ENCODE measurements at places on chromosomes 6 and 20.

GRCh38 chr6:83057705-83058321 is 7.8 kb downstream of the UBE3D start:
- no peak for DNase-seq

- DNase-seq = no peak
Observed at GRCh38 chr20:44542890-44543289, 21.0 kb upstream of the SERINC3 start.

DNA sequence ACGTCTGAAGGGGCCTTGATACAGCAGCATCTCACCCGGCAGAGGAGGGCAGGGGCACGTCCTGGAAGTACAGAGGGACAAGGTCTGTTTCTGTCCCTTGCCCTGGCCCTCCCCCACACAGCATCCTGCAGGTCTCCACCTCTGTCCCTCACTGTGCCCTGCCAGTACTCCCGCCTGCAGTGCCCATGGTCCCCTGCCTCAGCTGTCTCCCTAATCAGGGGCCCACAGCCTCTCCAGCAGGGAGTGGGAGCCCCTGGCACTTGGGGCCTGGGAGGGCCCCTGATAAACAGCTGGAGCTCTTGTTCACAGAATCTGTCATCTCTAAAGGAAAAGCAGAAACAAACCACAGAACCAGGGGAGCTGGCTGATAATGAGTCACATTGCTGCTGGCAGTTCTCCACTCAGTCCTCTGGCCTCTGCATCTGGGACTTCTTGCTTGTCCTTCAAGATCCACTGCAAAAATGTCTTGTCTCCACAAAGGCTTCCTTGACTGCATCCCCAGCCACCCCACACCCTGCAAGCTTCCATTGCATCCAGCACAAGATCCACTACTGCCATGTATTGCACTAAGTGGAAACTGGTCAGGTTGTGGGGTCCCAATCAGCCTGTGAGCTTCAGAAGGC is 33.2 kb upstream of the TAF8 start:
- no peak for DNase-seq

GRCh38 chr20:25230166-25230831 is 17.6 kb upstream of the PYGB start:
- no peak for DNase-seq

DNA sequence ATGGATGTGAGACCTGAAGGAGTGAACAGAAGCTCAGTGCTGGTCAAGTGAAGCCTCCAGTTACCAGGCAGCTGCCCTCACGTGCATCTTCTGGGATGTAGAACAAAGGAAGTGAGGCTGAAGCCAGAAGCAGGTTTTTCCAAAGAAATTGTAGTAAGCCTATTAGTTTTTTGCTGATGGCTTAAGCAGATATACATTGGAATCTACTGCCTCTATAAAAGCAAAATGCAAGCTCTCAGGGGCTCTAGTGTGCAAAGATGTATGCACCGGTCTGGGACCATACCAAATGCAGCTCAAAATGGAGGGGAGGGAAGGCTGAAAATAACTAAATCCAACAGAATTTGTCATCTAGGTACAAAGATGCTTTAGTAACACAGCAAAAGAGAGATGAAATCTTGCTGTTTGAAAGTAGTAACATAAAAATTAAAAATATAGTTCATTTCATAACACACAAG is 77.0 kb downstream of the DTNBP1 start:
- DNase-seq = no peak

DNA sequence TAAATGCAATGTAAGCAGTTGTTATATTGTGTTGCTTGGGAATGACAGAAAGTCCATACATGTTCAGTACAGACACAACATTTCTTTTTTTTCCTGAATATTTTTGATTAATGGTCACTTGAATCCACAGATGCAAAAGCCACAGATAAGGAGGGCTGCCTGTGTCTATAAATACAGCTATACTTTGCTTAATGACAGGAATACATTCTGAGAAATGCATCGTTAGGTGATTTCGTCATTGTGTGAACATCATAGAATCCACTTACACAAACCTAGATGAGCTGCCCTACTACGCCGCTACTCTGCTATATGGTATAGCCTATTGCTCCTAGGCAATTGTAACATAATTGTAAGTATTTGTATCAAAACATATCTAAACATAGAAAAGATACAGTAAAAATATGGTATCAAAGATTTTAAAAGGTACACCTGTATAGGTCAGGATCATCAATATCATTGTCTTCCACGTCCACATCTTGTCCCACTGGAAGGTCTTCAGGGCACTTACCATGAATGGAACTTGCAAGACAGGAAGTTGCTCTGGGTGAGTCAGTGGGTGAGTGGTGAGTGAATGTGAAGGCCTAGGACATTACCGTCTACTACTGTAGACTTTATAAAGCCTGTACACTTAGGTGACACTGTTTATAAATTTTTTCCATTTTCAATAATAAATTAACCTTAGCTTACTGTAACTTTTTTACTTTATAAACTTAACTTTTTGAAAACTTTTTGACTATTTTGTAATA is 27.9 kb upstream of the POPDC3 start:
- DNase-seq = no peak

- no peak for DNase-seq
Observed at GRCh38 chr6:131631625-131632289, 3.7 kb upstream of the MED23 start.
